ENCODE measurements at places on chromosomes 3 and 15.

- DNase-seq, result peak; percentile 57
Measured at GRCh38 chr3:46386205-46386604, 15.5 kb downstream of the CCR5 start.

- no peak for DNase-seq
Measured at GRCh38 chr3:15044326-15044725, 20.8 kb downstream of the MRPS25 start.

- DNase-seq, result no peak
Measured at GRCh38 chr3:128155616-128156360, 2.5 kb downstream of the EEFSEC start.

DNA sequence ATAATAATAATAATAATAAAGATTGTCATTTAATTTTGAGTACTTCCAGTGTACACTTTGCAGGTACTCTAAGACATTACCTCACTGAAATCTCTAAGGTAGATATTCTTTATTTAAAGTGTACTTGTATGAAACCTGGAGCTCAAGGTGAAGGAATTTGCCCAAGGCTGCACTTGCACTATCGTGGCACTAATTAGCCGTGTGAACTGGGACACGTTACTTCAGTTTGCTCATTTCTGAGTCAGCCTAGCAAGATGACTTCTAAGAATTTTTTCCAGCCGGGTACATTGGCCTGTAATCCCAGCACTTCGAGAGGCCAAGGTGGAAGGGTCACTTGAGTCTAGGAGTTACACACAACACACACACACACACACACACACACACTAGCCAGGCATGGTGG, 33.5 kb downstream of the MLH1 start:
- no peak for DNase-seq

- no peak for DNase-seq
Measured at GRCh38 chr3:192890347-192891335, 27.0 kb downstream of the MB21D2 start.

- no peak for DNase-seq
Measured at GRCh38 chr15:72222393-72222792, 8.6 kb downstream of the PKM start.

GRCh38 chr3:104554425-104554824, 812.3 kb upstream of the ALCAM start:
- DNase-seq, result no peak

GRCh38 chr3:154540950-154541604, 111.1 kb upstream of the GPR149 start:
- no peak for DNase-seq

GRCh38 chr15:63107895-63108546, 13.6 kb upstream of the LACTB start:
- DNase-seq, result no peak

- no peak for DNase-seq
Measured at GRCh38 chr3:116165135-116165534, 280.2 kb downstream of the LSAMP start.

DNA sequence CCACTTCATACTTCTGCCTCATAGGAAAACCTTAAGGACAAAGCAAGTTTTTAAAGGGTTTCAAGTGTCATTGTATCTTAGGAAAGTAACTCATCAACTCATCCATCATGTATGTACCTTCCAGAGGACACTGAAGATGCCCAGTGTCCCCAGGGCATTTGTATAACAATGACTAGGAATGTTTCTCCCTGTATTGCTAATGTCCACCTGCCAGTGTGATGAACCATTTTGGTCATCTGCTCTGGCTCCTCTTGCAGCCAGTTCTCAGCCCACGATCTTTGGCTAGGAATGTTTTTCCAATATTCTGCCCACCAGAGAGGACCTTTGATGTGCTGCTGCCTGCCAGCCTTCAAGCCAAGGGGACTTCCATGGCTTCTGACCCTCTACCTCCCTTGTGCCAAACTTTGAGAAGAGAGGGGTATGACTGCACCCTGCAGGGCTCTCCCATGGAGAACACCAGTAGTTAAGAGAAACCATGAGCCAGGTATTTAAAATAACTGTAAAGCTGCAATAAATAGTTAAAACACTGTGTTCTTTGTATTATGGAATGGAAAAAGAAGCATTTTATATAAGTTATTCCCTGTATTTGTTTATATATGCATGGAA, 11.4 kb downstream of the LMOD3 start:
- no peak for DNase-seq

- DNase-seq, result peak; percentile 39
Measured at GRCh38 chr3:187743195-187744141, 1.8 kb downstream of the BCL6 start.

Measured in NCI-H1417 (cell line).